Calu3 (cell line): ENCODE measurements at places on chromosomes 1 and 21. TPM values are rescaled to one million over a fixed set of nuclear protein-coding genes. Genes with fewer than 3 reads are reported as not detected.

The PLA2G5 gene
- not detected in 2 replicates for total RNA-seq

The TEDDM1 gene
- total RNA-seq = not detected in 2 replicates

The BSND gene
- not detected in 2 replicates for total RNA-seq

DNA sequence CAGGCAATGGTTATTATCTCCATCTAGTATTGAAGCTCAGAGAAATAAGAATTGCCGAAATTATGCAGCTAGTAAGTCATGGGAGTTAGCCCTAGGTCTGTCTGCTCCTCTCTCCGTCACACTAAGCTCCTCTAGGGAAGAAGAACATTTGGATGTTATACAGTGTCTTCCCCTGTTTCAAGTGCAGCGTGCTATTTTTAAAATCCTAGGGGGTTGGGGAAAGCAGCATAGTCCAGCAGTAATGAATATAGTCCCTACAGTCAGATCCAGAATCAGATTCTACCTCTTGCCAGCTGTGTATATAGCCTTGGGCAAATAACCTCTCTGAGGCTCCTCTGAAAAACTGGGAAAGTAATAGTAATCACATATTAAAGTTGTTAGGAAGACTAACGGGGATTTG, 44.5 kb upstream of the OSBPL9 start:
- H3K27ac ChIP-seq = no peak overlapping the region
- no peaks in the 10 kb centered on the region for H3K27me3 ChIP-seq
- DNase-seq = no peak
- H3K36me3 ChIP-seq = no peaks in the 10 kb centered on the region
- peaks cover 49% of the 10 kb centered on the region for H3K4me1 ChIP-seq

GRCh38 chr1:161739865-161740566, 9.6 kb upstream of the DUSP12 start:
- no peaks in the 10 kb centered on the region for H3K27me3 ChIP-seq
- no peak overlapping the region for H3K4me3 ChIP-seq
- DNase-seq = no peak
- H3K27ac ChIP-seq = no peak overlapping the region
